T47D (cell line): ENCODE measurements at places on chromosomes 4 and X.

- DNase-seq: no peak
Measured at GRCh38 chr4:71609167-71609566, 174.7 kb downstream of the GC start.

GRCh38 chr4:6225469-6225868 lies 25.1 kb upstream of the JAKMIP1 start:
- peak; percentile 76 for DNase-seq

DNA sequence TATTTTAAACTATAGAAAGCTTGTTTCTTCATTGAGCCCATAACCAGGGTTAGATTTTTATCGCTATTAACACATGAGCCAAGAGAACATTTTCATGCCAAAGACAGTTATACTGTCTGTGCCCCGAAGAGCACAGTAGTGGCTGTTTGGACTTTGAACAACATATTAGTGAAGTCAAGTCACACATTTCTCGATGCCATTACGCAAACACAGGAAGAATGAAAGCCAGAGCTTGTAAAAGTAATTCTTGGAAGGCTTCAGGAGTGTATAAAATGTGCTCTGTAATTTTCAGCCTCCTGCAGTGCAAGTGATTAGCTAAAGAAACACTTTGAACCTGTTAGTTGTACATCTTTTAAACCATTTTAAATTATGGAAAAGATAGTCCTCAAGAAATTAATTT lies 590.7 kb upstream of the PITX2 start:
- no peak for DNase-seq

DNA sequence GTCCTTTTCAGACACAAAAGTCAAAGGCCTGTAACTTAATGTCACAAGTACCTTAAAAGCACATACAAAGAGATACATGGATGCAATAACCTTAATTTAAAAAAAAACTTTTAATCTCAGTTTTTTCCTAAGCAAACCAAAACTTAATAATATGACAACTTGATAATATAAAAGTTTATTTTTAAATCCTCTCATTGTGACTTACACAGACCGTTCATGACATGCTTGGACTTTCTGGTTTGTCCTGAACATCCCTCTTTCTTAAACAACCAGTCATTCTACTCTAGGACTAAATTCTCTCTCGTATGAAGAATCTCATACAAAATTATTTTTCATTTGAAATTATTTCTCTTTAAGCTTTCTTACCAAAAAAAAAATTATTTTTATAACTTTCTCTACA lies 43.1 kb upstream of the CYP2U1 start:
- no peak for DNase-seq

DNA sequence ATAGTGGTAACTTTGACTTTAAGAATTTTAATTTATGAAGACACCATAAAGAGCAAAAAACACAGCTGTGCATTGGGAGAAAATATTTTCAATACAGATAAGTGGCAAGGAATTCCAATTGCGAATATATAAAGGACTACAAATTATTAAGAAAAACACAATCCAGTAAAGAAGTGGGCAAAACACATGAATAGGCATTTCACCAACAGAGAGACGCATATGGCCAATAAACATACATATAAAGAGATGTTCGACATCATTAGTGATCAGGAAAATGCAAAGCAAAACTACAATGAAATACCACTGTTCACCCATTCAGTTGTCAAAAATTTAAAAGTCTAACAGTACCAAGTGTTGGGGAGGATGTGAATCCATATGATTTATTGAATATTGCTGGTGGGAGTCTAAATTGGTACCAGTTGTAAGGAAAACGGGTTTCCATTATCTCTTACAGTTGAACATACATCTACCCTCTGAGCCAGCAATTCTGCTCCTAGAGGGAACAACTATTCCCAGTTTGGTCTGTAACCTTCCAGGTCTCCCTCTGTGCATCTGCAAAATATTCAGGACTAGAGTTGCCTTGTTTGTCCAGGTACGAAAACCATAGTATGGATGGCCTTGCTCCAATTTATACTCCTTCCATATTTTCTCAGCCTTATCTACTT lies 1.7 kb upstream of the MPP1 start:
- DNase-seq: no peak

DNA sequence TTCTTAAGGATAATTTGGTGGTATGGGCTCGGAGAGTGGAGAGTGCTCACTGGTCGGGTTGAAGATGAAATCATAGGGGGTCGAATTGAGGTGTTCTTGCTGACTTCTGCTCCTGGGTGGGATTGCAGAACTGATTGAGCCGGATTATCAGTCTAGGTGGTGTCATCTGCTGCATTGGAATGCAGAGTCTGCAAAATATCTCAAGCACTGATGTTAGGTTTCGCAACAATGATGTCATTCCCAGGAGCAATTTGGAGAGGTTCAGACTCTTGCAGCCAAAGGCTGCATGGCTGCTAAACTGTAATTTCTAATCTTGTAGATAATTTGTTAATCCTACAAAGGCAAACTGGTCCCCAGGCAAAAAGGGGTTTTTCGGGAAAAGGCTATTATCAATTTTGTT lies 67.7 kb downstream of the RHOH start:
- DNase-seq: peak; percentile 16

DNA sequence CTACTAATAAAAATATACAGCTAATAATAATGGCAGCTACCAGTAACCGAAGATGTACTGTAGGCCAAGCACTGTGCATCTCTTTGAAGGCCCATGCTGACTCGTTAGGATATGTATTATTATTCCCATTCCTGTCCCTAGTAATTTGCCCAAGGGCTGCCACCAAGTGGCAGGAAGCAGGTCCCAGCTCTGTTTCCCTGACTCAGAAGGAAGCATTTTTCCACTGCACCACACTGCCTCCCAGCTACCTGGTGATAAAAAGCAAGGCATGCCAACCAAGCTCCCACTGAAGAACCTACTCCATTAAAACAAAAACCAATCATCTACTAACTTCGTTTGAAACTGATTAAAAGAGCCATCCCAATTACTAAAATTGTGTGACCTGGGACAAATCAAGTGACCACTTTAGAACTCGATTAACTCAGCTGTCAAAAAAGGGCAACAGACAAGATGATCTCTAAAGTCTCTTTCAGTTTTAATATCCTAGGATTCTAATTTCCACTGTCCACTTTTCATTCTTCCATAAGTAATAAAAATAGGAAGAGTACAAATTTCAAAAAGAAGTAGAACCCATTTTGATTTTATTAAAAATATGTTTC lies 24.3 kb upstream of the PGM2 start:
- peak; percentile 5 for DNase-seq

DNA sequence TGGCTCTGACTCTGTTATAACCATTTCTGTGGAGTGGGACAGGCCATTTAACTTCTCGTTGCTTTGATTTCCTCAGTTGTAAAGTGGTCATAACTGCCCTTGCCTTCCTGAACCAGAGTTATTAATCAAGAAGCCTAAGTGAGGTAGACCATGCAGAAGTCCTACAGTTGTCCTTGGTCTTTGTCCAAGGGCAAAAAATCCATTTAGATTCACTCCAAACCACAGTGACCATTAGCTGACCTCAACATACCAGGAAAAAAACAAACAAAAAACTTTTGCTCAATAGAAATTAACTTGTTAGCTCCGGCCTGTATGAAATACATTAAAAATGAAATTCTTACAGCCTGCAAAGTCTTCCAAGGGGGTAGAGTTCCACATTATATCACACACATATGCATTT lies 52.7 kb downstream of the TBC1D9 start:
- DNase-seq: no peak

- DNase-seq: peak; percentile 38
Measured at GRCh38 chrX:121008920-121009319, 23.4 kb upstream of the CT47A1 start.
